ENCODE measurements at places on chromosomes 12 and 14.

DNA sequence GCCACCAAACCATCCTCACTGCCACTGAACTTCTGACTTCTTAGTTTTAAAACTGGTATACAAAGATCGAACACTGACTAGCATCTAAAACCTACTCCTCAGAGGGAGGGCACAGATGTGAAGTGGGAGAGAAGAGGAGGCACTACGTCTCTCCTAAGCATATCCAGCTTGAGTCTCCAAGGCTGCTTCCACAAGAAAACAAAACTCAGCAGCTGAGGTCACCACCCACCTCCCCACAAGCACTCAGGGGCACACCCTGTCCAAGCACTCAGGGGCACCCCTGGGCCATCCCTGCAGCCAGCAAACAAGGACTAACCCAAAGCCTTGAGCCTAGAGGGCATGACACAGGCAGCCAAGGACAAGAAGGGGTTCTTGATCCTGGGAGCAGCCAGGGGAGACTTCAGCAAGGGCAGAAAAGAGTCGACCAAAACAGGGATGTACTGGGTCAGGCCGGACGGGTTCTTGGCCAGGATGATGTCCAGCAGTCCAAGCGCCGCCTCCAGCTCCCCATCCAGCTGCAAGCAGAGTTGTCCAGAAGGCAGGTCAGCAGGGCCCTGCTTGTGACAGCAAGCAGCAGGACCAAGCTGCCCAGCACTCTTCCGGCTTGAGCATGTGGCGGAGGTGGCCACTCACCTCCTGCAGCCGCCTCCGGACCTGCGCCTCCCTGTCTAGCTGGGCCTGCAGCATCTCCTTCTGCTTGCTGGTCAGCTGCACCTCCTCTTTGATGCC is 34.8 kb downstream of the GCN1 start:
- DNase-seq = no peak

- no peak for DNase-seq
These were observed 53.5 kb upstream of the DUSP6 start for GRCh38 chr12:89405626-89406345.

- DNase-seq = no peak
These were observed 96.9 kb upstream of the FGD4 start for GRCh38 chr12:32302218-32303173.

GRCh38 chr14:99887407-99887806 is 94.2 kb downstream of the EML1 start:
- DNase-seq = no peak

- no peak for DNase-seq
These were observed 185.8 kb downstream of the CAPZA3 start for GRCh38 chr12:18923721-18924120.

GRCh38 chr12:130017591-130018449 is 114.0 kb upstream of the TMEM132D start:
- no peak for DNase-seq

GRCh38 chr12:107518868-107519267 is 166.7 kb upstream of the PWP1 start:
- DNase-seq = no peak

GRCh38 chr12:116125084-116125483 is 152.4 kb downstream of the MED13L start:
- no peak for DNase-seq

GRCh38 chr12:58425481-58426392 is 484.4 kb downstream of the ATP23 start:
- DNase-seq = no peak

- no peak for DNase-seq
These were observed 19.0 kb upstream of the NUAK1 start for GRCh38 chr12:106157802-106158201.

DNA sequence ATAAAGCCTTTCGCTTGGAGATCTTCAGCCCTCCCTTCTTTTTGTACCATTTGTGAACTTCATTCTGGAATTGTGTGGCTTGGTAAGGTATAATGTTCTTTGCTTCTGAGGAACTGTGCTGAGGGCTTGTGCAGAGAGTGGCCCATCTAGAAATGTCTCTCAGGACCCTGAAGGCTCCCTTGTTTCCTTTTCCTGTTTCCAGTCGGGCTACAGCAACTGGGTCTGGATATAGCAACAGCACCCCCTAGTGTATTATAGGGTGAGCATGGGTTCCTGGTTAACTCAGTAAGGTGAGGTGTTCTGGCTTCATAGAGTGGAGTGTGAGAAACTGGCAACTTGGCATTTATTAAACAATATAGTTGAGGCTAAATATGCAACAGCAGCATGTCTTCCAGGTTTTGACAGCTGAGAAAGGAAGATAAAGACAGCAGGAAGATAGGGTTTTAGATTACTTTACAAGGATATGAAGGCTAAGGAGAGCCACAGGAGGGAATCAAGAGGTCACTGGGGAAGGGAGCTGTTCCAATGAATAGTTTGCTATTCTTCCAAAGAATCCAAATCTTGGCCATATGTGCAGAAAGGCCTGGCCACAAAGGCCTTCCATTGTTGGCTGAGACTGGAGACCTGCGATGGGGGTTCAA is 49.1 kb upstream of the RNU6-8 start:
- DNase-seq = peak; percentile 15

GRCh38 chr14:106694638-106695393 is 1168.4 kb downstream of the TMEM121 start:
- DNase-seq = no peak

DNA sequence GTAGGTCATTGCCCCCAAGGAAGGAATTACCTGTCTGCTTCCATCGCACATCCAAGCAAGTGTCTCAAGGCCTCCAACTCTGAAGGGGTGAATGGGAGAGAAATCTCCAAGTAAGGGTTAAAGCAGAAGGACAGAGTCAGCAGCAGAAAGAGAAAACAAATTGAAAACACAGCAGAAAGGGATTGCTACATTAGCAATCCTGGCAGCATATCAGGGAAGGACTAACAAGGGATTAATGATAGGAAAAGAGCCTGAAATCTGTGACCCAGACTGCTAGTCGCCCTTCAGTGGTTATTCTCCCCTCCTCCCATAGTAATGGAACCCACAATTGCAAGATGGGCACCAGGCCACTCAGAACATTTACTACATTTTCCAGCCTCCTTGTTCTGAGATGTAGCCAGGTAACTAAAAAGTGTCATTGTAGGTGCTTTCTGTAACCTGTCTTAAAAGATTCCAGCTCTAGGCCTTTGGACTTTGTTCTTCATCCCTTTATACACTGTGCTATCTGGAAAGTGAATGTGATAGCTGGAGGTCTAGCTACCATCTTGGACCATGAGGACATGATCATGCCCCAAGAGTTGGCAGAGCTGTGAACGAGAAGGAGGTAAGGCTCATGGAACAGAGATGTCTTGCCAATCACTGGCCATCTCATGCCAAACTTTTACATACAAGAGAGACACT is 36.0 kb downstream of the MAP3K9 start:
- no peak for DNase-seq

DNA sequence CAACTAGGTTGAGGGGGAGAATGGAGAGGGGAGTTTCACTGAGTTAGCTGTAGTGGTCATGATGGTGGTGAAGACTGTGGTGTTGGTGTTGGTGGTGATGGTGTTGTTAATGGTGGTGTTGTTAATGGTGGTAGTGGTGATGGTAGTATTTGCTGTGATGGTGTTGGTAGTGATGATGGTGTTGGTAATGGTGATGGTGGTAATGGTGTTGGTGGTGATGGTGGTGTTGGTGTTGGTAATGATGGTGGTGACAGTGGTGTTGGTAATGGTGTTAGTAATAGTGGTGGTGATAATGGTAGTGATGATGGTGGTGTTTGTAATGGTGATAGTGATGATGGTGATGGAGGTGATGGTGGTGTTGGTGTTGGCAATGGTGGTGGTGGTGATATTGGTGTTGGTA is 9.1 kb downstream of the C1R start:
- DNase-seq = no peak

DNA sequence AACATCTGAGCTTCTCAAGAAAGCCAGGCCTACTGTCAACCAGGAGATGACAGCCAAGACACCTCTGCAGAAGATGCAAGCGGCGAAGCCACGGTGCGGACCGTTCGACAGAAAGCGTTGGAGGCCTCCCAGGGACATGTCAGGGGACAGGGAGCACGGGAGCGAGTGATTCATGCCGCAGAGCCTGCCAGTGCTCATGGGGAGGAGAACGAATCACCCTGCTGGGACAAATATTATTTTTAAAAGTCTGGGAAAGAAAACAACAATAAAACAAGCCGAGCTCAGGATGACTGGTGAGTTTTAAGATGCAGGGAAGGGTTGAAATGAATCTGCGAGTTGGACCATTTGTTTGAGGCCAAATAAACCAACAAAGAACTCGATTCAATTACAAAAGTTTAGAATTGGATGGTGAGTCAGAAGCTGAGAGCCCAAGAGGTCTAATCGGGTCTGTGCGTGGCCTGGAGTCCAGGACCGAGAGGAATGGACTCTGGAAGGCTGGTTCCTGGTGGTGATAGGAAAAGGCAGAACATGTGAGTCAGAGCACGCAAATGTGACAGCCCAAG is 91.0 kb downstream of the RBM19 start:
- DNase-seq = no peak

DNA sequence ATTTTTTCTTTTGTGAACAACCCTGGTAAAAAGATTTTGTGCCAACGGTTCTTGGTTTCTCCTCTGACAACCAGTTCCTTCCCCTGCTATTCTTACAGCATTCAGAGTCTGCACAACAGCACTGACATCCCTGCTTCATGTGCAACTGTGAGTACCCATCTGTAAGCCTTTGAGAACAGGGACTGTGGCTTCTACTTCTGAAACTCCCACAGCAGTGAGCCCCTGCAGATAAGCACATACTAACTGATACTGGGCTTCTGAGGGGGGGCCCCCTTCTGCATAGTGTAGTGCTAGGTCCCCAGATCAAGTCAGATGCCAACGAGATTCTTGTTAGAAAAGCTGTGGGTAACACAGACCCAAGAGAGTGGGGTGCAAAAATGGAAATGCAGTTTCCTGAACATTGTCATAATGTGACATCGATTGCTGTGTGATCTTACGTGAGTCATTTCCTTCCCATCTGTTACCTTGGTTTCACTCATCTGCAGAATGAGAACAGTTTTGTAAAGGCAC is 11.1 kb upstream of the NINJ2 start:
- no peak for DNase-seq

DNA sequence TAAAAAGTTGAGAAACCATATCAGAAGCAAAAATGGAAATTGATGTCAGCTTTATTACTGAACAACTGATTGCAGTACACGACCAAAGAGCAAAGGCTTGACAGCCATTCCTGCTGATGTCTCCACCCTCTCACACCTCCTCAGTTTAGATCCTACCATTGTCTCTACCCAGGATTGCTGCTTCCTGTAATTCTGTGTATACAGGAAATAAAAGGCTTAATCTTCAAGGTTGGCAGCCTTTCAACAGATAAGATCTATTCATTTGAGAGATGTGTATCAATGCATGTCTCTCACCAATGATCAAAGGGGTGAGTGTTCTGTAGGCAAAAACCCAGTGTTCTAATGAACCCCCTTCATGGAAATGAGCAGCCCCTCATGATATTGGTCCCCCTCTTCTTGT is 27.0 kb downstream of the SLCO1C1 start:
- DNase-seq = no peak

- no peak for DNase-seq
These were observed 96.9 kb downstream of the SETD3 start for GRCh38 chr14:99383472-99384449.
